ENCODE measurements at places on chromosomes 12 and 14. TPM values are rescaled to one million over a fixed set of nuclear protein-coding genes. Genes with fewer than 3 reads are reported as not detected.

GRCh38 chr12:32273712-32274111 is 125.6 kb upstream of the FGD4 start:
- peak; percentile 43 for DNase-seq

DNA sequence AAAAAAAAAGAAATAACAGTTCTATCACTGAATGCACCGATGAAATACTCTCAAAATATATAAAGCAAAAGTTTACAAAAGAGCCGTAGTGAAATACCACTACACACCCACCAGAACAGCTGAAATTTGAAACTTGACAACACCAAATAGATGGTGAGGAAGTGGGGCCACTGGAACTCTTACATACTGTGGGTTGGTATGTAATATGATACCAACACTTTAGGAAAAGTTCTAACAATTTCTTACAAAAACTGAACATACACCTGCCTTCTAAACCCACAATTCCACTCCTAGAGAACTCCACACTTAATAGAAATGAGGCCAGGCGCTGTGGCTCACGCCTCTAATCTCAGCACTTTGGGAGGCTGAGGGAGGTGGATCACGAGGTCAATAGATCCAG is 14.1 kb downstream of the EIF5 start:
- no peak for DNase-seq

DNA sequence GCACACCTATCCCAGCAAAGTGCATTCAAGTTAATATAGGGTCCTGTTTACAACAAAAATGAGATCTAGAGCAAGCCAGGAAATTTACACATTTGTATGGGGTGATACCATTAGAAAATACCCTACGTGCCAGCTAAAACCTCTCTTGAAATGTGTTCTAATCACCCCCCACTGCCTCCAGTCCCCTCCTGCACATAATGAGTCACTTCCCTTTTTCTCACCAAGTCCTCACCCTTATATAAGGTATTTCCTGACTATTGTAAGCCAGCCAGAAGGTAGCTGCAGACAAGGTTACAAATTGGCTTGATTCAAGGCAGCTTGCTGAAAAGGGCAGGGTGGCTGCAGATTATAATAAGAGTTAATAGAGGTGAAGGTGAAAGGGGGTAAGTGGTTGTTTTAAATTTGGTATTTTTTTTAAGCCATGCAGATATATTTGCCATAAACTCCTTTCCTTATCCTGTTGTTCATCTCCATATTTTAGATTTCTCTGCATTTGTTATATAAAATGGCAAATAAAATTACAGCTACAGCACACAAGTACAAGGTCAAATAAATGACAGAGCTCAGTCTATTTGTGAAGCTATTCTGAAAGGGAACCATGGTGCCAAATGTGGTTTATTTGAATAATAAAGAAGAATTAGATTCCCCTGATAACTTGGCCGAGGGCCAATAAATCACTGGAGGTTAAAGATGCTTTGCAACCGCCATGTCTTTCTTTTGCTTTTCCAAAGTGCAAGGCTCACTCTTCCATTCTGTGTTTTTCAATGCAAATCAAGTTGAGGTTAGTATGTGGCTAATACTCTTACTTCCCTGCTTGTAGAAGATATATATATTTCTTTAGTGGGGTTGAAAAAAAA is 385.9 kb downstream of the EGLN3 start:
- DNase-seq: no peak

The SERPINA10 gene
- total RNA-seq: 0.21 TPM

The PIWIL1 gene
- not detected for total RNA-seq

The SLC25A21 gene
- total RNA-seq: 2.6 TPM

DNA sequence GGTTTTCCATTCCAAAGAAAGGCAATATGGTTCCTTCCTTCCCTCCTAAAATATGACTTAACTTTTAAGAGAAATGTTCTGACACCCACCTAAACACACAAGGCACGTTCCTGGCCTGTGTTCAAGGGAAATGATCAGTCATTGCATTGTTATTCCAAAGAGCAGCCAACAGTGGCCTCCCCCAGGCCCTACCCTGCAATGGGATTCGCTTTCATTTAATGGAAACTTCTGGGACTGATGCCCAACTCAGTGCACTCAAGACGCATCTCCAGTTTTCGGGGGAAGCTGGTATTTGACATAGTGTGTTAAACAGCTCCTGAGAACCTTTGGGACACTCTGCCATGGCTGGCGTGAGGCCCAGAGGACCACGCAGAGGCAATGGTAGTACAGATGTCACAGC is 65.9 kb downstream of the DDX51 start:
- peak; percentile 20 for DNase-seq

GRCh38 chr12:67222302-67222701 is 46.9 kb upstream of the CAND1 start:
- peak; percentile 21 for DNase-seq

- no peak for DNase-seq
These were observed 377.3 kb downstream of the EMP1 start for GRCh38 chr12:13573698-13574321.

GRCh38 chr14:92717571-92718042 is 30.8 kb downstream of the LGMN start:
- no peak for DNase-seq

GRCh38 chr12:94141892-94142291 is 6.5 kb upstream of the PLXNC1 start:
- DNase-seq: no peak

The ZNF385A gene
- 7.6 TPM for total RNA-seq

The KRT7 gene
- total RNA-seq: 1,411 TPM

- DNase-seq: no peak
These were observed 89.3 kb downstream of the EPS8 start for GRCh38 chr12:15699886-15700285.

The SLC39A2 gene
- not detected for total RNA-seq

The CHST11 gene
- total RNA-seq: 63.2 TPM

The RFX4 gene
- total RNA-seq: not detected

All from lung (tissue), 17 donors.